ENCODE measurements at places on chromosomes 3 and 15. TPM values are rescaled to one million over a fixed set of nuclear protein-coding genes. Genes with fewer than 3 reads are reported as not detected.
A peak's percentile ranks its signal among the peaks of the same experiment; 100 is the strongest.

Gene EOMES
- total RNA-seq: 35.5 TPM

Gene CHRNA5
- total RNA-seq: 1.2 TPM

Gene NAA80
- total RNA-seq: 37.7 TPM

Gene UPK1B
- not detected for total RNA-seq

Gene RTP1
- total RNA-seq: not detected

Gene REC114
- total RNA-seq: not detected

DNA sequence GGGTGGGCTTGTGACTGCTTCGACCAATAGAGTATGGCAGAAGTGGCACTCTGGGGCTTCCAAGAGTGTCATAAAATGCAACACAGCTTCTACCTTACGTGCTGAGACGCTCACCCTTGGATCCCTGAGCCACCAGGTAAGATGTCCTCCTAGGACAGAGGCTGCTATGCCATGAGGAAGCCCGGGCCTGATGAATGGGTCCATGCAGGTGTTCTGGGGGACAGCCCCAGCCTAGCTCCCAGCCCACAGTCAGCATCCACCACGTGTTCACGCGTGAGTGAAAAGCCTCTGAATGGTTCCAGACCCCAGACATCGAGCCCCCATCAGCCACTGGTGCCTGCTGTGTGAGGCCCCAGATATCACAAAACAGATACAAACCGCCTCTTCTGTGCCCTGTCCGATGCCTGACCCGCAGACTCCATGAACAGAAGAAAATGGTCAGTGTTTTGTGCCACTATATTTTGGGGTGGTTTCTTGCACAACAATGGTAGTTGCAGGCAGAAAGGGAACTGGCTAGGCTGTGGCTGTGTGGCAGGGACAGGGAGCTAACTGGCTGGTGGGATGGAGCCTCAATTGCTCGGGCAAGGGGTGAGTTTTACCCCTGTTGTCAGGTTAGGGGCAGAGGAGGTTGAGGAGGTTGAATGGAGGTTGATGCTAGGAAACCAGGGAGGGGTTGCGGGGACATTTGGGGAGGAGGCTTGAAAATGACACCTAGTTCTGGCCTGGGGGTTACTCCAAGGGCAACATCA lies 92.2 kb downstream of the LINGO1 start:
- no peaks in the 10 kb centered on the region for H3K36me3 ChIP-seq
- H3K27me3 ChIP-seq: peaks cover 13% of the 10 kb centered on the region
- peaks cover 12% of the 10 kb centered on the region for H3K4me1 ChIP-seq
- DNase-seq: no peak

- H3K4me3 ChIP-seq: no peak overlapping the region
- no peak for DNase-seq
- peaks cover 3% of the 10 kb centered on the region for H3K36me3 ChIP-seq
- no peaks in the 10 kb centered on the region for H3K27me3 ChIP-seq
These were observed 118.6 kb downstream of the DNAJB8 start for GRCh38 chr3:128348075-128348474.

GRCh38 chr15:91366111-91366510 lies 266.1 kb downstream of the SV2B start:
- no peak for DNase-seq
- no peak overlapping the region for H3K4me3 ChIP-seq
- H3K27me3 ChIP-seq: peaks cover 2% of the 10 kb centered on the region
- peaks cover 37% of the 10 kb centered on the region for H3K36me3 ChIP-seq
- peaks cover 41% of the 10 kb centered on the region for H3K4me1 ChIP-seq

DNA sequence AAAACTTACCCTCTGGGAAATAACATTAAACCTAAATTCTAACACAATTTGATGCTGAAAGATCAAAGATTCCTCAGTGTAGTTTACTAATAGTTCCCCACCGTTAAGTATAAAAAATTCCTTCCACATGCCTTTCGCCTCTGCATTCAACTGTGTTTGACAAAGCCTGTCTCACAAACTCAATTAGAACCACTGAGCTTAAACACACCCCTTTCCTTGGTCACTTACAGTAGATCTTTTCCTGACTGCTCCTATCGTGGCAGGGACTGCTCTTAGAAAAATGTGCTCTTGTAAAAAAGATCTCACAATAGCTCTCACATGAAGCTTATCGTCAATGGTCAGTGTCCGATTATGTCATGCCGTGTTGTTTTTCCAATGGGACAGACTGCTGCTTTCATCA lies 8.9 kb upstream of the KBTBD8 start:
- no peaks in the 10 kb centered on the region for H3K36me3 ChIP-seq
- no peak overlapping the region for H3K4me3 ChIP-seq
- DNase-seq: no peak
- peaks cover 12% of the 10 kb centered on the region for H3K27me3 ChIP-seq

DNA sequence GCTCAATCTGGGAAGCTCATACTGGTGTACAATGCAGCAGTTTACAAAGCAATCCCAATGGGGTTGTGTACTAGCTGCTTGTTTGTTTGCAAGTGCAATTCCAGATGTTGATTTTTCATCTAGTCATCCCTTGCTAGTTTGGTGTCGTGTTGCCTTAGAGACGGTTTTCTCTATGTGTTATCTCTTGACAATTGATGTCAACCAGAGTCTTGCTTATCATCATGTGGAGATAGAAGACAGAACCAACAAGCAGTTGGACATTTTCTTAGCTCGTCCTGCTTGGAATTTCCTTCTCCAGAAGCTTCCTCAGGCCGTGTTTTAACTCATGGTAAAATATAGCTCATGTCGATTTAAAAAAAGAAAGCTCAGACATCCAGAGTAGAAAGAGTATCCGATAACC lies 262.0 kb upstream of the KCNH8 start:
- no peaks in the 10 kb centered on the region for H3K36me3 ChIP-seq
- H3K4me3 ChIP-seq: no peak overlapping the region
- no peak for DNase-seq
- no peak overlapping the region for H3K27ac ChIP-seq
- no peaks in the 10 kb centered on the region for H3K4me1 ChIP-seq

DNA sequence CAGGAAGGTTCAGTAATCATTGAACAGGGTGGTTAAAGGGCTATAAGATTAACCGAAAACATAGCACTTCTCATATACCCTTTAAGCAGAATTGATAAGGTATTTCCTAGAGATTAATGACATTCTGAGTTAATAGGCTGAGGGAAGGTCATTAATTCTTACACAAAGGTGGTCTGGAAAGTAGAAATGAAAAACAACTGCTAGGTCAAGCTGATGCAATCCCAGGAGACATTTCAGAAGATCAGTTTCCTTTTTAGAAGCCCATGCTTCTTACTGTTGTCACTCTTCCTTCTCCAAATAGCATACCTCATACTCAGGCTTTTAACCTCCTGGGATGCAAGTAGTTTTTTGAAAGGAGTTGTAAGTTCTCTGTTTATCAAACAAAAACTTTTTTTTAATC lies 8.8 kb downstream of the FILIP1L start:
- H3K27ac ChIP-seq: peak overlapping the region; percentile 88
- H3K36me3 ChIP-seq: peaks cover 60% of the 10 kb centered on the region
- DNase-seq: no peak

GRCh38 chr15:80496096-80496495 lies 91.9 kb downstream of the ARNT2 start:
- no peak overlapping the region for H3K4me3 ChIP-seq
- H3K36me3 ChIP-seq: no peaks in the 10 kb centered on the region
- peaks cover 3% of the 10 kb centered on the region for H3K27me3 ChIP-seq
- H3K27ac ChIP-seq: no peak overlapping the region
- H3K4me1 ChIP-seq: no peaks in the 10 kb centered on the region

DNA sequence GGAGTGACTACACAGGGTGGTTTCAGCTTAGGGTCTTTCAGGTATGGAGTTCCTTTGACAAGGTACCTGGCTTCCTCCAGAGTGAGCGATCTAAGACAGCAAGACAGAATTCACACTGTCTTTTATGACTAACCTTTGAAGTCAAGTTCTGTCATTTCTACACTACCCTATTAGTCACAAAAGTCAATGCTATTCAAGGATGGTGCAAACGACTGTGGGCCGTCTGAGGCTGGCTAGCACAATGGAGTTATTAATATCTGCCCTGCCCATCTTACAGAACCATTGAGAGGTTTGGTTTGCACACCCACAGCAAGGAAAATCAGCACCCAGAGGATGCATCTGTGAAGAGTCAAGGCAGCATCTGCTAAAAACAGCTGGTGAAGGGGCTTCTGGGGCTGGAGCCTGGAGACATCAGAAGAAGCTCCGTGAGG lies 62.9 kb upstream of the XCR1 start:
- no peak overlapping the region for H3K4me3 ChIP-seq
- DNase-seq: no peak
- H3K4me1 ChIP-seq: peaks cover 73% of the 10 kb centered on the region
- H3K27ac ChIP-seq: no peak overlapping the region
